ENCODE measurements at places on chromosomes 4 and X. TPM values are rescaled to one million over a fixed set of nuclear protein-coding genes. Genes with fewer than 3 reads are reported as not detected.

DNA sequence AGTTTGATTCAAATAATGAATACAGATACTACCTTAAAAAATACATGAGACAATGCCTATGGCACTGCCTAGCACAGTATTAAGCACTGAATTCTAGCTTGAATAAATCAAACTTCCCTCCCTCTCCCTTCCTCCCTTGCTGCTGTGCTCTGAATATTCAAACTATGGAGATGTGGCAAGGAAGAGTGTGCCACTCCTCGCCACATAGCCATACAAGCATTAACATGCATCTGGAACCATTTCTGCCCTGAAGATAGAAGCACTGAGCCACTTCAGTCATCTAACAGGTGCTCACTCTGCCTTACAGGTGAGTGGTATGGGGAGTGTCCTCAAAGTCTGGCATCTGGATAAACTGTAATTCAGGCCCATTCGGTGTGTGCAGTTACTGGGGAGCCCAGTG is 276.9 kb downstream of the ARHGAP24 start:
- no peak for DNase-seq

DNA sequence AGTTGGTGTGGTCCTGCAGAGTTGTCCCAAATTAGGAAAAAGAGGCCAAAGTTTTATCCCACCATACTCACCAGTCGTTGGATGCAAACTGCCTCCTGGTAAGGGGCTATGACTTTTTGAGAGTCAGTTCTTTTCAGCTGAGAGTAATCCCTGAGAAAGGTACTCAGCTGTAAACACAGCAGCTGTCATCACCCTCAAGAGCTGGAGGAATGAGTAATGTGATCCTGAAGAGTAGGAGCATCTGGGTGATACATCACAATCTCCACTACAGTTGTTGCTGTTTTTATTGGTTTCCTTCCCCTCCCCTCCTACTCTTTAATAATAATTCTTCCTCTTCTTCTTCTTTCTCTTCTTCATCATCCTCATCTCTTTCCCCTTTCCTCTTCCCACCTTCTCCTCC is 5.7 kb downstream of the MAGEE1 start:
- no peak for DNase-seq

DNA sequence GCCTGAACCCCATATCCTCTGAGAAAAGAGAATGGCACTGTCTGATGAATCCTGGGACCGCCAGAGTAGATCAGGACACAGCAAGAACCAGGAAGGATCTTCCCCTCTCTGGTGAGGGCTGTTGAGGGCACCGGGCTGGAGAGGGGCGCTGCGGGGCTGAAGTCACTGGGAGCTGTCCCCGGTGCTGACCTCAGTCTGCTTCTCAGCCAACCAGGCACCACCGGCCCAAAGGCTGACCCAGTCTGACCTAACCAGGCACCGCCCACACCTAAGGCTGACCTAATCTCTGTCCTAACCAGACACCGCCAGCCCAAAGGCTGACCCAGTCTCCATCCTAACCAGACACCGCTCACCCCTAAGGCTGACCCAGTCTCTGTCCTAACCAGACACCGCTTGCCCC is 82.8 kb downstream of the CPZ start:
- peak; percentile 57 for DNase-seq

DNA sequence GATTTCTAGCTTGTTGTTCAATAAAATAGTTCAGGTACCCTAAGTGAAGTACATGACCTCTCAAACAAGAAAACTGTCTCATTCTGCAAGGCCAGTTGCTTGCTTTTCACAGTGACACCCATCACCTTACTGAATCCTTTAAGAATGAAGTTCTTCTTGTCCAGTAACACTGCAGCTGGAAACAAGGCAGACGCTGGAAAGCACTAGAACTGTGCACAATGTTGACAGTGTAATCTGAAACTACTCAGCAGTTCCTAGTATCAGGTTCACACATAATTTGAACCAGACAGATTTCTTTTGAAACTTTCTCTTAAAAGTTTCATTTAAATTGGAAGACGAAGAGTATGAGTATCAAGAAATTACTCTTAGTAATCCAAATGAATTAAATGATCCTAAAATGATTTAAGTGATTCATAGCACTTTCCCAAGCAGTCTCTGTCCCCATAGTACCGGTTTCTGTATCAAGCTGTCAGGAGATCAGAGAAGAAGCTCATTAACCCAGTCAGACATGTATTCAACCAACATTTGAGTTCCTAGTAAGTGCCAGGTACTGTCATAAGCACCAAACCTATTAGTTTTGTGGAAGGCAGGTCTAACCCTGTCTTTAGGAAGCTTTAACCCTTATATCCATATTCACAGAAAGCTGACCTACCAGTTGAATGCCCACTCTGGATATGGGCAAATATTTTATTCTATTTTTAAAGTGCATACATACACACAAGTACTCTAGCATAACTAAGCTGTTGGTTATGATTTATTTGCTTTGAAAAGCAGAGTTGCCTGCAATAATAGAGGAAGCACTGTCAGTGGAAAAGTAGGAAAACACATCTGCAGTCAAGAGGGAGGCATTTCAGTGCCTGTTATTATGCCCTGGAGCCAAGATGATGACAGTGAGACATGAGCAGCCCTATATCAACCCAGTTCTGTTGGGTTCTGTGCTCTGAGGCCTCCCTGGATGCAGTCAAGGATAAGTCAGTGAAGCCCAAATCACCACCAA is 63.6 kb downstream of the PALLD start:
- peak; percentile 37 for DNase-seq

GRCh38 chr4:19327364-19327763 is 924.3 kb upstream of the SLIT2 start:
- no peak for DNase-seq

DNA sequence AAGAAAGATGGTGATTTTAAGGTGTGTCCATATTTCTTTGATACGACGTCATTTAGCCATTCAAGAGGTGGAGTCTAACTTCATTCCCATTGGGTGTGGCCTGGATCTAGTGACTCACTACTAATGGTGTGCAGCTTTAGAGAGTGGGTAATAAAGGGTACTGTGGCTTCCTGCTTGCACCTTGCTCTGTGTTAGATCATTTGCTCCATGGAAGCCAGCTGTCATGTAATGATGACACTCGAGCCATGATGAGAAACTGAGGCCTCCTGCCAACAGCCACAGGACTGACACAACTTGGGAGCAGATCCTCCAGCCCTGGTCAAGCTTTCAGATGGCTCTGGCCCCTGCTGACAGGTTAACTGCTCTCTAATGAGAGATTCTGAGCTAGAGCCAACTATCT is 82.0 kb downstream of the UNC5C start:
- no peak for DNase-seq

DNA sequence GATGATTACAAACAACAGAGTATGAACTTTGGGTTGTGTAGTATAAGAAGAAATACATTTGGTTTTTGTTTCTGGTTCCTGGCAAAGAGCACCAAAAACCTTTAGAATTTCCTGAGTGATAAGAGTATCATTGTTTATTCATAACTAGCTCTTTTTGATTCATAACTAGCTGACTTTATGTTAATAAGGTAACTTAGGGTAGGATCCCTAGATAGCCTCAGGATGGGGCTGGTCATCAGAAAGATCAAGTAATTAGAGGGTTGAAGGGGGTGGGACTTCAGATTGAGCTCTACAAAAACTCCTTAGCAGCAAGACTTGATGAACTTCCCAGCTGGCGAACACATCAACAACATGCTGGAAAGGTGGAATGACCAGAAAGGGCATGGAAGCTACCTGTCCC is 166.5 kb downstream of the SCFD2 start:
- DNase-seq, result no peak

GRCh38 chr4:52659001-52659721 is at the start of gene USP46:
TSS of gene USP46 (minus strand) at chr4:52659301. CDS start at chr4:52659150, 151 bp downstream.
- DNase-seq, result peak; percentile 81

DNA sequence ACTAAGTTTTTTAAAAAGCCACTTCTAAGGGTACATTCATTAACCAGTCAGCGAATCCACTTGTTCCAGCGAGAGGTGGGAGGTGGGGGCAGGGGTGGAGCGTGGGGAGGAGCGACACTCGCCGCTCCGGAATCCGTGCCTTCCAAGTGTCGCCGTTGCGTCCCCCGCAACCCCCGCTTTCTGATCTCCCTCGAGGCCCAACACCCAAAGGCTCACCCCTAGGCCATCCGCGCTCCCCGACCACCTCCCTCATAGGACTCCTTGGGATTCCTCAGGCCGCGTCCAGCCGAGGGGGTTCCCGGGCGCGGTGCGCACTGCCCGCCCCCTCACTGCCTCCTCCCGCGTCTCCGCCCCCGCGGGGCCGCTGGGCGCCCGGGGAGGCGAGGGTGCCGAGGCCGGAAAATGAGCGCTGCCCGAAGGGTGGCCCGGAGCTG is 108.1 kb upstream of the STOX2 start:
- DNase-seq, result peak; percentile 34

DNA sequence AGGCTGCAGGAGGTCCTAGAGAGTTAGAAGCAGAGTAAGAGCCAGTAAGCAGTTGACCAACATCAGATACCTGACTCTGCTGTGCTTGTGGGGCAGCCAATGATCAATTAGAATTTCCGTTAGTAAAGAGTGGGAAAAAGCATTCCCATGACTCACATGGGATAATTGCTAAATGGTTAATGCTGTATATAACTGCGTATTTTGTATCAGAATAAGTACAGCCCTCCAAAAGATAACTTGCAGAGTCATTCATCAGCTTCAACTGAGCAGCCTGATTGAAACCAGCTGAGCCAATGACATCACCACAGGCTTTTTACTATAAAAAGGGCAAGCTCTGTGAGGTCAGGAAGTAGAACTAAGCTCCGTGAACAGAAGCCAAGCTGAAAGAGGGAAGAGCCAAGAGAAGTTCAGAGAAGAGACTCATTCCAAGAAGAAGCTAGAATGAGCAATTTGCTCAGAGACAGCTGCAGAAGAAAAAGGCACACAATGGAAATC is 67.9 kb downstream of the PPP3CA start:
- DNase-seq, result no peak

GRCh38 chrX:11528623-11529022 is 137.1 kb downstream of the ARHGAP6 start:
- DNase-seq, result no peak

DNA sequence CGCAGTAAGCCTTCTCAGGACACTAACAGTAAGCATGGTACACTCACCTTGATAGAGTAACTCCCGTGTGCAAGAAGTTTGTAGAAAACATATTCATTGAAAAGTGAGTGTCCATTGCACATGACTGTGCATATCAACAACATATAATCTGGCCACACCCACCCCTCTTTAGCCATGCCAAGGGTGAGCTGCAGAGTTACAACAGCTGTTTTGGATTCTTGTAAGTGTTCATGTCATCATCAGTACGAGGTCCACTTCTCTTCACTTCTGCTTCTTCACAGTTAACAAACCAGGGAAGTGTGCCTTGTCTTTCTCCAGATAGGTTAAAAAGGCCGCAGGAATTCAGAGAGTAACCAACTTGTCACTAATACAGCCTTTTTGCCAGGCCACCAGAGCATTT is 116.6 kb downstream of the IRF2 start:
- no peak for DNase-seq

DNA sequence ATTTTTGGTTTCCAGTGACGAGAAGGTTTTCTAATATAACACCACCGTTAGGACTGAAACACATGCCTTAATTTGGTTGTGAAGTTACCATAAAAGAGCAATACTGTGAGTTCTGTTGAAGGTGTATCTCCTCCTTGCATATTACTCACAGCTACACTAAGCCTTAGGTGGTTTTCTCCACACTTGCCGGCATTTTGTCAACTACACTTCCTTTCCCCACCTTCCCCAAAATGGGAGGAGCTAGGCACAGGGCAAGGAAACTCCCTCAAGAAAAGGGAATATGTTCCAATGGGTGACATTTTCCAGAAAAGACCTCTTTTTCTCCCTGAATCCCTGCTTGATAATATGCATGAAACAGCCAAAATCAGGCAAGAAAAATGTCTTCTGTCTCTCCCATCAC is 44.8 kb downstream of the RELL1 start:
- no peak for DNase-seq

The SSX4B gene
- not detected for total RNA-seq

The GLRA2 gene
- not detected for total RNA-seq

The SSX5 gene
- not detected for total RNA-seq

The REPS2 gene
- total RNA-seq, result 29.7 TPM

The SH3TC1 gene
- 52.5 TPM for total RNA-seq

The BGN gene
- 41.4 TPM for total RNA-seq

The EDNRA gene
- 24.6 TPM for total RNA-seq

The ETDA gene
- total RNA-seq, result not detected

The XPNPEP2 gene
- total RNA-seq, result 4.1 TPM

Data from stomach (tissue), 19 donors.